ENCODE measurements at places on chromosomes 6 and 20.

GRCh38 chr6:158262082-158262481 is 50.2 kb upstream of the TULP4 start:
- no peak for DNase-seq

DNA sequence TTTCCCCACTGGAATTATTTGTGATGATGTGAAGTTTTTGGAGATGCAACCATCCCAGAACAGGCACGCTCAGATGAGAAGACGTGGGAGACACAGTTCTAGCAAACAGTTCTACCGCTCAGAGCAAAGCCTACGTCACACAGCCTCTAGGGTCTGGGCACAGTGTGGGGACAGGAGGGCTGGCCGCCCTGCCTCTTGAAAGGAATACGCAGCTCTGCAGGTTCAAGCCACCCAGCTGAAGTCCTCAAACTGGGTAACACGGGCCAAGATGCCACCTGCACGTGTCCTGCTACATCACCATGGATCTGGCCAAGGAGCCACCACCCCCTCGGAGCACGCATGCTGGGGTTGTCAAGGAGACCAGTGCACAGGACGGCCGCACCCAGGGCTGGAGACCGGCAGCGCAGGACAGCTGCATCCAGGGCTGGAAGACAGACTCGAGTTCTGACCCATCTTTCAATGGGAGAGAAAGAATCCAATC is 75.0 kb downstream of the NOL4L start:
- peak; percentile 25 for DNase-seq

- DNase-seq: no peak
Measured at GRCh38 chr6:137316626-137317025, 97.4 kb upstream of the IFNGR1 start.

GRCh38 chr6:79909517-79909916 is 37.8 kb downstream of the ELOVL4 start:
- DNase-seq: no peak

DNA sequence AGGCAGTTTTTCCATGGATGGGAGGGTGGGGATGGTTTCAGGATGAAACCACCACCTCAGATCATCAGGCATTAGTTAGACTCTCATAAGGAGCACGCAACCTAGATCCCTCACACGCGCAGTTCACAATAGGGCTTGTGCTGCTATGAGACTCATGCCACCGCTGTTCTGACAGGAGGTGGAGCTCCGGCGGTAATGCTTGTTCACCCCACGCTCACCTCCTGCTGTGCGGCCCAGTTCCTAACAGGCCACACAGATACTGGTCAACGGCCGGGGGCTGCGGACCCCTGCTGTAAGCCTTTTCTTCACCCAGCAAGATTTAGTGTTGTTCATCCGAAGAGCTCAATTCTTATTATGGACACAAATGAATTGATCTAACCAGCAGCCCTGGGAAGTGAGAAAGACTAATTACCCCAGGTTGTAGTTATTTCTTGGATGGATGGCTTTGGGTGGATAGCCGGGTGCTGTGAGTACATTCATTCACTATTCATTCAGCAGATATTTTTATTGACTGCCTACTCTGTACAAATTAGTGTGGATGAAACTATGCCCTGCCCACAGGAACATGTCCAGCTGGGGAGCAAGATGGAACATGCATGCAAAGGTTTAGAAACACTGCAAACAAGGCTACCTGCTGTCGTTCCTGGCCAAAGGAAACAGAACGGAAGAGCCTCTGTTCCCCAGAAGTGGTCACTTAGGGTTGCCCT is 57.2 kb downstream of the RIOK1 start:
- DNase-seq: no peak

DNA sequence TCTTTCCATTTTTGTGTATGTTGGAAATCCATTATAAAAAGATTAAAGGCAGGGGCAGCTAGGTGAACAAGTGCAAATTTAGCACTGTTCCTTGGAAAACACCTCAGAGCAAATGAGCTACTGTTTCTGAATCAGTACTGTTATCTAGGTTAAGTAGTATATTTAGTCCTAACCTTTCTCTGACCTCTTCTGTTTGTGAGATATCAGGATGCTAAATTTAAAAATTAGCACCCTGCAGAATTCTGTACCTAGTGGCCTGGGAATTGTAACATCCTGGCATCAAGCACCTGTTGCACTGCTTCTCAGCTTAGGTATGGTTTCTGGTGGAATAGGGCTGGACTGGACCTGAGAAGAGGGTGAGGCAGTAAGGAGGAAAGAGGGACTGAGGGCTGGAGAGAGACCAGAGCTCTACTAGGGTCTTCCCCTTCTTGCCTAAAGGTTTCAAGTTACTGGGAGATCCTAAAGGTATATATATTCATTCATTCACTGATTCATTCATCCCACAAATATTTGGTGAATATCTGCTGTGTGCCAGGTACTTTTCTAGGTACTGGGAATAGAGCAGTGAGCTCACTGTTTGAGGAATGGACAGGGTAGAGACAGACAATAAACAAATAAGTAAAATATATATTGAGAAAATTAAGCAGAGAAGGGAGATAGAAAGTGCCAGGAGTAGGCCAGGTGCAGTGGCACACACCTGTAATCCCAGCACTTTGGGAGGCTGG is 5.2 kb downstream of the ZNF76 start:
- no peak for DNase-seq

- no peak for DNase-seq
Measured at GRCh38 chr6:24718449-24719124, 367 bp downstream of the C6orf62 start.

GRCh38 chr6:103079867-103080266 is 1686.4 kb downstream of the GRIK2 start:
- no peak for DNase-seq

GRCh38 chr6:170347091-170347490 is 40.5 kb downstream of the FAM120B start:
- no peak for DNase-seq

DNA sequence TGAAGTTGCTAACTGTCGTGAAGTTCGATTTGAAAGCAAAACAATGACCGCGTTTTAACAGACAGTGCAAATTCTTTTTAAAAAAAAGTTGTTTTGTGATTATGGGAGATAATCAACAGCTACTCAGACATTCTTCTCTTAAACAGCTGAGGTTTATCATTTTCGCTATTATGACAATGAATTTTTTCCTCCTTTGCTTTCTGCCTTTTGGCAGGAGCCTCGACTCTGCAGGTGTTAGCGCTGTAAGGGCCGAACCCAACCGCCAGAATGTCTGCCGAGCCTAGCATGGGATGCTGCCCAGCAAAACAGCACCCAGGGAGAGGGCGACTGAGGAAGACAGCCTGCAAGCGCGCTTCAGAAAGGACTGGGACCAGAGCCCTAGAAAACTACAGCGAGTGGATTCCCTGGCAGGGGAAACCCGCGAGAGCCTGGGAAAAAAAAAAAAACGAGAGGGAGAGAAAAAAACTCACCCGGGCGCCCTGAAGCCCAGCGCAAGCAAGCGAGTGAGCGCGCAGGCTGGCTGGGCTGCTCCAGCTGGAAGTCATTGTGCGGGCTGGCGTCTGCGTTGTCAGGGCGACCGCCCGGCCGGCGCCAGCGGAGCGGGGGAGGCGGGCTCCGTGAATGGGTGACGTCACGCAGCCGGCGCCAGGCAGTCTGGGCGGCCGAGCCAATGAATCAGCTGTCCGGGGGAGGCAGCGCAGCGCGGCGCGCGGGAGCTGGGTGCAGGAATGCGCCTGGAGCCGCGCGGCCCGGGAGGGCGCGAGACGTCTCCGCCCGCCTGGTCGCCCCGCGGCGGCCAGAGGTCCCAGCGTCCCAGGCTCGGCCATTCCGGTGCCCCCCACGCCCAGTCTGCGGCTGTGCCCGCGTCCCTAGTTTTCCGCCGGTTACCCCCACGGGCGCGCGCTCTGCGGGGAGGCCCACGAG is 32.7 kb upstream of the ID4 start:
- peak; percentile 96 for DNase-seq

DNA sequence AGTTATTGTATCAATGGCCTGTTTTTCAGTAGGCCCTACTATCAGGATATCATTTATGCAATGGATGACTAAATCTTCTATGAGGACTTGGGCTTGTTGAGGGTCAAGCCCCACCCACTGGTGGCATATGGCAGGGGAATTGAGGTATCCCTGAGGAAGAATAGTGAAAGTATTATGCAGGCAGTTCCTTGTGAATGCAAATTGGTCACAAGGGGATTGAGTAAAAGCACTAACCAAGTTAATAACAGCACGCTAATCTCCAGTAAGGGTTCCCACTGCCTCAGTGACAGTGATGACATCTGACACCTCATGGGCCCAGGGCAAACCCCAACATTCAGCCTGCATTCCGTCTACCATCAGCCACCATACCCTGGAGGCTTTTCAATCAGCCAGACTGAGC is 14.9 kb downstream of the BPIFA1 start:
- DNase-seq: no peak

- no peak for DNase-seq
Measured at GRCh38 chr20:58330687-58331086, 21.2 kb downstream of the RAB22A start.

DNA sequence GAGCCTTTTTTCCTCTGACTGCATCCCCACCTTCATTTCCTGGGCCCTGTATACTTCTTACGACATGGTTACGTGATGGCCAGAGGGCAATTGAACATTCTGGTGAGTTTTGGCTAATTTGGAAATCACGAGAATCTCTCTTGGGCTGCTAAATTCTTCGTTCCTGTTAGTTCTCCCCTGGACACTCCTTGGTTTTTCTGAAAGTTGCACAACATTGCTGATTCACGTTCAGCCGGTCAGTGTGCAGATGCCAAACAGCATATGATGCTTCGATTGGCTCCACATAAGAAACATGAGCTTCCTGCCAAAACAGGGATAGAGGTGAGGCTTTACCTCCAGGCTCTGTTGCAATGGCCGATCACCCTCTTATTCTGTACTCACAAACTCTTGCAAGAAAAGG is 119.4 kb upstream of the LY86 start:
- no peak for DNase-seq

DNA sequence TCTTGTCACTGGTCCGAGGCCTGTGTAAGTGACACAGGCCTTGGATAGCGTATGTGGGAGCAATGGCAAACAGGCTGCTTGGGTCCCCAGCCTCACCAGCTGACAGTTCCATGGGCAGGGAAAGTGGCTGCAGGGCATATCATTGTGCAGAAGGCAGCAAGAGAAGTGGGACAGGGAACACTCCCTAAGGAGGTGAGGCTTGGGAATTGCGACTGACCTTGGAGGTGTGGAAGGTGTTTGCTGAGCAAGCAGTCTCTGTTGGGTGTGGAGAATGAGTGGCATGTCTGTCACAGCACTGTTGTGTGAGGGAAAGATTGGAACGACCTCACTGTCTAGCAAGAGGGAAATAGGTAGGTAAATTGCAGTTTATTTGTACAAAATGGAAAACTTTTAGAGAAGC is 16.8 kb downstream of the POFUT1 start:
- no peak for DNase-seq

DNA sequence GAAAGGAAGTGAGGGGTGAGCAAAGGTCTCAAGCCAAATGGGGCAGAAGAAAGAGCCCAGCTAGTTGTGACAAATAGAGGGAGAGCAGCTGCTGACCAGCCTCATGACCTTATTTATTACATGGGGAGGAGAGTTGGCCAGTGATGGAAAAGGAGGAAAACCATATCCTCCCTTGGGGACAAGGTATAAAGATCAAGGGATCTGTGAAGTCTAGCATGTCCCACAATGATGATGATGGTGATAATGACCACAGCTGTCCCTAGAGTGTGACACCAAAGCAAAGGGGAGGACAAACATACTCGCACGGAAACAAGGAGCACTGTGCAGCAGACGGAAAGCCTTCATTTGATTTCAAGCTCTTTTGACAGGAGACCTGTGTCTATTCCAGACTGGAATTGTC is 190.4 kb upstream of the MCHR2 start:
- DNase-seq: no peak

DNA sequence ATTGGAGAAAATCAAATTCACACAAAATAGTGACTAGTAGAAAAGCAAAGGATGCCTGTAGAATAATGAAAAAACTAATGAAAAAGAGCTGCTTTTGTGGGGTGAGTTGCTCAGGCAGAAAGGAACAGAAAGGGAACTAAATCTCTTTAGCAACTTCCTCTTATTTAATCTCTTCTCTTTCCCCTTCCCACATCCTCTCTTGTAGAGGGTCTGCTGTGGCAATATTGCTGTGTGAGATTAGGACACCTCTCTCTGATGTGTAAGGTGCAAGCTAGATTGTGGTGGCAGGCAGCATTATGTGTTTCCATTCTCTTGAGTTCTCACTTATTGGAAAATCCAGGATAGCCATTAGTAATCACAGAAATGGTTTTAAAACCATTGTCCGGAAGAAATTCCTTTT is 49.7 kb downstream of the SYNE1 start:
- no peak for DNase-seq

DNA sequence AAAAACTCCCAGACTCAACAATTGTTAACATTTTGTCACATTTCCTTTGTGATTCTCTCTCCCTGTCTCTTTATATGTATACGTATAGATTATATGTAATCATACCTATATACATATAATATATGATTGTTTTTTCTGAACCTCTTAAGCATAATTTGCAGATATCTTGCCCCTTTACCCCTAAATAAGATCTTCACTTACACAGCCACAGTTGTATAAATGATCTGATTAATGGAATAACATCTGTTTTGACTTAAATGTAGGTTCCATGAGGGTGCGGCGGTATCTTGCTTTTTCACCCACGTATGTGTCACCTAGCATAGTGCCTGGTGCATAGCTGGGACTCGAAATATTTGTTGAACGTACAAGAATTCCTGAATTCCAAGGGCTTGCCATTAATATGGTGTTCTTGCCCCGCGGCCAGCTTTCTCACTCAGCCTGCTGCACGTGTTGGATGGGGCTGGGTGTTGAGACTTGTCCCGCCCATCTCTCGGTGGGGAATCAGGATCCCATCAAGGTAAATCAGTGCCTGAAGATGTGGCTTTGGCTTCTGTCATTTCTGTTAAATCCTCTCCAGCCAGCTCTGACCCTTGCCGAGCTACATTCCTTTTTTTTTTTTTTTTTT is 10.4 kb upstream of the MANBAL start:
- no peak for DNase-seq

GRCh38 chr6:87366072-87366827 is 21.6 kb downstream of the C6orf163 start:
- DNase-seq: no peak

- no peak for DNase-seq
Measured at GRCh38 chr6:45200510-45200909, 127.6 kb upstream of the RUNX2 start.

DNA sequence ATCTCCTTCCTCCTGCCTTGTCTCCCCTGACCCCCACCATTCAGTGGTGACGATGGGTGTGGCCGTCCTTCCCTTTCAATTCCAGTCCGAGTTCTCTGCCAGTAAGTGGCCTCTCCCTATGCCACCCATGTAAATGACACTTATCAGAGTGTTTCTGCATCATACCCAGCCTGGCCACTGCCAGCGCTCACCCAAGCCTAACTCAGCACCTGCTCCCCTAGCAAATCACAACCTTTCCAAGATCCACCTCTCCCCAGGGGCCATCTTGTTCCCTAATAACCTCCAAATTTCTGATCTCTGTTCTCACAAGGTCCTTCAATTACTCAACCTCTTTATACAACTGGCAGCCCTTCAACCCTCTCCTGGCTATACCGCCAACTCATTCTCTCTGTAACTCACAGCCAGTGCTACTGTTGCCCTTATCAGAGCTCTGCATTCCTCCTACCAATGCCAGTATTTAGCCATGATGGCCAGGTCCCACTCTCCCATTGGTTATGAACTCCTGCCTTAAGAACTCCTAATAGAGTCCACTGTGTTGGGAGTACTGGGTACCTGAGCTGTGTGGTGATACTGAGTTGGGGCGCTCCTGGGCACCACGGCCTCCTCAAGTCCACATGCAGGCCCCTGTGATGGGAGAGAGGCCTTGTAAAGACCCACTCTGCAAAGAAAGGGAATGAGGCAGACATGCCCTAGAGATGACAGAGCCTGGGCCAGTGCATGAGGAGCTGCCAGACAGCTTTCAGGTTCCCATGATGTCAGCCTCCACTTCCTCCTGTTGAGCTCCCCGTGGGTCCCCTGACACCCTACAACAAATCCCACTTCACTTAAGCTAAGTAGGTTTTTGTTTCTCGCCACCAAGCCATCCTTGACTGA is 187.4 kb upstream of the RREB1 start:
- DNase-seq: no peak
